Stimulated activated CD4-positive, alpha-beta T cell treated with anti-CD3 and anti-CD28 coated beads, Interleukin-4, amount 100 ng/mL, for 1 hour (primary cell): ENCODE measurements at places on chromosomes 12 and 14.

- DNase-seq = no peak
Measured at GRCh38 chr12:12682284-12682683, 13.7 kb downstream of the GPR19 start.

- DNase-seq = no peak
Measured at GRCh38 chr14:37168721-37169120, 3.7 kb downstream of the SLC25A21 start.

GRCh38 chr12:27333403-27334009 is 870 bp downstream of the BMAL2 start:
- DNase-seq = peak; percentile 56

GRCh38 chr12:19223018-19223417 is 93.5 kb downstream of the PLEKHA5 start:
- DNase-seq = no peak
